ENCODE measurements at places on chromosomes 2 and 18.

DNA sequence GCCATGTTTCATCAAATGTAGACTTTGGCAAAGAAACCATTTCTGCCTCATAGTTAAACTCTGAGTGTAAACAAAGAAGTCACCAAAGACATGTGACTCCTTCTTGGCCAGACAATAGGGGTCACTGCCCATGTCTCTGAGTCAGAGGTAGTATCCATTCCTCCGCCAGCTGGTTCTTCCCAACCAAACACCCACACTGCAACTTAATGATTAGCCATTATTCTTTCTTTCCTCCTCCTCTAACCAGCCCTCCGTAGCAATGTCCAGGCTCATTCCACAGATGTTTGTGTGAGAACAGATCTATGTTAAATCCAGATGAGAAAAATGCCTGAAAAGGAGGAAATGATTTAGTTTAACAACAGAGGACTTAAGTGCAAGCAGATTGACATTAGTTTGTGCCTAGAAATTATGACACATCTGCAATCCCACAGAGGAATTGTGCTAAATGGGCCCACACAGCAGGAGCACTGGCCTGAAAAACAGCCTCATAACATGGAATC is 127.9 kb upstream of the SH3BP4 start:
- DNase-seq, result no peak

DNA sequence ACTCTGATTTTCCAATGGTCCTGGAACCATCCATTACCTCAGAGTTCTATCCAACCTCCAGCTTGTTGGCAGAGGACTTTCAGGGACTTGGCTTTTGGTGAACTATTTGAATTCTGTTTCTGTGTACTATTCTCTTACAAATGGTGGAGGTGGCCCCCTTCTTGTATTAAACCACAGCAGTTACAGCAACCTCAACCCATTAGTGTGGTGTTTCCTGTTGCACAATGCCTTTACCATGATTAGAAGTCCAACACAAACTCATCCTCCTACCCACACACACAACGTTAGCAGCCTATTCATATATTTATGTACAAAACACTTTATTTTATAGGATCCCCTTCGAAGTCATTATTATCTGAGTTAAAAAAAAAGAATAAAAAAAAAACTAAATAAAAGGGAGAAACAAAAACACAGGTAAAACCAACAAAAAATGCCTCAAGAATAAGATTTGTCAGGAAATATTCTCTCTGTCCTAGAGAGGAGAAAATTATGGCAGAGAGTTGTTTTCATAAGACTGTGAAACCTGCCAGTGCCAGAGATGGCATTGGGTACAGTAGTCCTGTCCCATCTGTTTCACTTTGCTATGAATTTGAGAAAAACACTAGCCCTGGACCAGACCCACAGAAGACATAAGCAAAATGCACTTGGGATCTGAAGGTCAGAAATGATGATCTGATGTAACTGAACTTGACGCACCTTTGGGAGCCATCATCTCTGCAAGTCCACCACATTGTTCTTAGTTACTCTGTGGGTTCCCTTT is 1896.0 kb upstream of the PIK3C3 start:
- DNase-seq, result no peak

DNA sequence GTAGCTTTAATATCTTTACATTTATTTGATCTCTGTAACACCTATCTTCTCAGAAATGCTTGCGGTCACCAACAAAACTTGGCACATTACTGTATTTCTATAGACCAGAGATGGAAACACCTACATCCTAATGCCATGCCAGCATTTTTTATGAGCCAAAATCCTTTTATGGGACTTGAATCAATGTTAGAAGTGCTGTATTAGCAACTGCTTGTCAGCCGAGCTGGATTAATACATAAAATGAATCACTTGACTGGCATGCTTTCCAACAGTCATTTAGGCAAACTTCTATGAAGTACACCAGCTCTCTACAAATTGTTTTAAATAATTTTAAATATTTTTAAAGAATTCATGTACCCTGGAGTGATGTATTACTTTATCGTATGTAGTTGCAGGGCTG is 272.9 kb upstream of the NRP2 start:
- no peak for DNase-seq

- no peak for DNase-seq
These were observed 491.6 kb upstream of the ID2 start for GRCh38 chr2:8190279-8190678.

DNA sequence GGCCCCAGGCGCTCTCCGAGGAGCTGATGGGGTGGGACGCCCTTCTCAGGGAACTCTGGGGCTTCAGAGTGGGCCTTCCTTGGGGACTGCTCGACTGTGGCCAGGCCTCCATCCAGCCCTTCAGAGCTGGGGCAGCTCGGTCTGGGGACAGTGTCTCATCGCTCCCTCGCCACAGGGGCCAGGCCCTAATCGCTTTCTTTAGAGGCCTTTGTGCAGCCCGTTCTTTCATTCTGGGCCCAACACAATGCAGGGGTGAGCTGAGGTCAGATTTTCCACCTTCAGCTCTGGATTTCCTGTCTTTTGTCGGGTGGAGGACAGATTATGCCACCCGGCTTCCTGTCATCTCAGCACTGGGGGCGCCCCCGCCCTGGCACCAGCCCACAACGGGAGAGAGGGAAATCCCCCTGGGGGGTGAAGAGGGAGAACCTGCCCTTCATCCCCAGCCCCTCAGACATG is 25.2 kb downstream of the MYCN start:
- no peak for DNase-seq

GRCh38 chr2:231928481-231928880 is 2.3 kb upstream of the NPPC start:
- DNase-seq, result peak; percentile 42

GRCh38 chr2:159129269-159129668 is 157.2 kb downstream of the WDSUB1 start:
- no peak for DNase-seq

- DNase-seq, result no peak
These were observed 35.1 kb downstream of the ADI1 start for GRCh38 chr2:3483986-3484960.

- DNase-seq, result no peak
These were observed 119.1 kb downstream of the FSIP2 start for GRCh38 chr2:185857691-185858090.

DNA sequence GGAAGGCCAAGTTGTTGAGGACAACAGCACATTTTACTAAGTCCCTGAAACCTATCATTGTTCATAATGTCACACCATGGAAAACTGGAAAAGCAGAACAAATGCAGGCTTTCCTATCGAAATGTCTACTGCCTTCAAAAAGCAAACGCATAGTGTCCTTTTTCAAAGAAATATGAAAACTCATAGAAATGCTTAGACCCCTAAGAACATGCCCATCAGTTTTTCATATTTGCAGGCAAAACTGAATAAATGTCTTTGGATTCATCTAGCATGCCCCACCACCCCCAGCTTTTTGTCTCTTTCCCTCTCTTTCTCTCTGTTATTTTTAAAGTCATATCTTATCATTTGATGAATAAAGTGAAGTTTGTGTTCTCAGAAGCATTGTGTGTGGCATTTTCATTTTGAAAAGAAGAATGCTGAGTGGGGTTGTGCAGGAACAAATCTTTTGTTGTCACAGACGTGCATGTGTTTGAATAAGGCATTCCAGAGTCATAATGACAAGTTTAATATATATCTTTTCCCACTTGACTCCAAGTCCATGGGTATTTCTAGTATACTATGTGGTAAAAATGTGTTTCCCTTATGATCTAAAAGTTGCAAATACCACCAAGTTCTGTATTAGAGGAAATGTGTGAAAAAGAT is 2180.0 kb upstream of the PIK3C3 start:
- no peak for DNase-seq

- DNase-seq, result no peak
These were observed 112.1 kb downstream of the PHLPP1 start for GRCh38 chr18:62827397-62827796.

- DNase-seq, result no peak
These were observed 125.5 kb upstream of the REV1 start for GRCh38 chr2:99615247-99615771.

DNA sequence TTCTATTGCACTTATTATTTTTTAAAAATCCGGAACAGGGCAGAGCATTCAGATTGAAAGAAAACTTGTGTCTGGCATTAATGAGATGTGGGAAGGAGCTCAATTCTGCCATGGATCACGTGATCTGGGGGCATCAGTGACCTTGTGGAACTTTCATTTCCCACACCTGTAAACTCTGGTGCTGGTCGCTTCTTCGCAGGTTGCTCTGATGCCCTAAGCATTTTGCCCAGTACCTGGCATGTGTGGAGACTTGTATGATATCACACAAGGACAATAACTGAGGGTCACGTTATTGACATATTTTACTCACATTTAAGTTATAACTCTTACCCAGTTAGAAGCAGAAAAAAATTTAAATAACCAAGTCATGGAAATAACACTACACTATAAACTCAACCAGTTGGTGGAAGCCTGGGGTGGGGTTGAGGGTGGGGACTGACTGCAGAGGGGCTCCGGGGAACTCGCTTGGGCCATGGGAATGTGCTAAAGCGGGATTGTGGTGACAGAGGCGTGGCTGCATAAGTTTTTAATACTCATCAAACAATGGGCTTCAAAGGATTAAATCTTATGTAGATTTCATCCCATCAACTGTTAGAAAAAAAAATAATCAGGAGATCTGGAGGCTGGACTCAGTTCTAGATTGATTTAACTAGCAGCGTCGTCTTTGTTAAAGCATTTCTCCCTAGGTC is 36.5 kb downstream of the ST3GAL5 start:
- DNase-seq, result no peak

GRCh38 chr2:98489486-98489885 is 44.8 kb downstream of the INPP4A start:
- DNase-seq, result no peak

GRCh38 chr18:13300029-13300428 is 81.5 kb downstream of the LDLRAD4 start:
- DNase-seq, result no peak

GRCh38 chr2:217065695-217066405 is 206.0 kb upstream of the TNP1 start:
- no peak for DNase-seq
